Activated gamma-delta T cell treated with Interleukin-2 at 50 U/mL for 16 hours (primary cell): ENCODE measurements at places on chromosomes 7 and 10.
A peak's percentile ranks its signal among the peaks of the same experiment; 100 is the strongest.

DNA sequence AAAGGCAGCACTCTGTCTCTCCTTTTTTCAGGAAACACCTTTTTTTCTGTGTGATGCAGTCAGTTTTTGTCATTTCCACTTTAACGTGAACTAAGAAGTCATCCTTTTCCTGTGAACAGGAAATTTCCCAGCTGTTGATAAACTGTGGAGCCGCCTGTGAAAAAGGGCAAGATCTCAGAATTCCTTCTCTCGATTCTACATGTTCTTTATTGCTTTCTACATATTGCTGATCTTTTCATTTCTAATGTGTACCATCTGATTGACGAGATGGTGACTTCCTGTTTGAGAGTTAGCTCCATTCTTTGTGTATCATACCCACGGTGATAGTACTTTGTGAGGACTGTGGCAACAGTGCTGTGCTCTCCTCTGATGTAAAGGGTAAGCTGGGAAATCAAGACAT lies 50.4 kb downstream of the ADD3 start:
- DNase-seq = no peak

- no peak for DNase-seq
Observed at GRCh38 chr10:48253970-48254657, 20.4 kb downstream of the FRMPD2 start.

DNA sequence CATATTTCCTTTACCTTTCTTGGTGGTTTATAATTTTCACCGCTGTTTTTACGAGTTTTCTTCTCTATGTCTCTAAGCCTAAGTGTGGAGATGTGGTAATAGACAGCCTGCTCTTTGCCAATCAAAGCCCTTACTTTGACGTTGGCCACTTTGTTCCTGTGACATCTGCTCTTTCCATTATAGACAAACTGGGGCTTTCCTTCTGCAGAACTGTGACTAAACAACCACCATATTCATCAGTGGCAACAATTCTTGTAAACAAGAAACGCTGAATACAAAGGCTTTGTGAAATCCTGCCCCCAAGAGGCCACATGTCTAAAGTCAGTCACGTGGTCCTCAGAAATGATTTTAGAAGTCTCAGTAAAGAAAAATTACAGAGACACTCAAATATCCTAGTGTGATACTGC lies 59.6 kb upstream of the CAPZA2 start:
- DNase-seq = no peak

GRCh38 chr10:132559538-132559937 lies 22.0 kb downstream of the INPP5A start:
- DNase-seq = no peak

DNA sequence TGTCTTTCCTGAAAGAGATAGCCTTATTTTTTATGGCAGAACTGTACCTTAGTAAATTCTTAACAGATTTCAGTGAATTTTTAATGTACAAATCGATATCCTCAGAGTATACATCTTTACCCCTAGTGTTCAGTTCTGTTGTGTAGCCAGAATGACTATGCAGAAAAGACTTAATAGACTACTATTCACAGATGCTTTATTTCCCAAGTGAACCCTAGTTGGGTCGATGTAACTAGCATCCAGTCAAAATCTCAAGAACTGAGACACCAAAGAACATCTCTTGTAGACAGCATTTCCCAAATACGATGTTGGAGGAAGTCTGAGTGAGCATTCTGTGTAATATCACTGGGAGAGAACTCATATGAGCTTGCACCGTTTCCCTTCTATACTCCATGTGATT lies 1.5 kb downstream of the AKR1C3 start:
- no peak for DNase-seq

DNA sequence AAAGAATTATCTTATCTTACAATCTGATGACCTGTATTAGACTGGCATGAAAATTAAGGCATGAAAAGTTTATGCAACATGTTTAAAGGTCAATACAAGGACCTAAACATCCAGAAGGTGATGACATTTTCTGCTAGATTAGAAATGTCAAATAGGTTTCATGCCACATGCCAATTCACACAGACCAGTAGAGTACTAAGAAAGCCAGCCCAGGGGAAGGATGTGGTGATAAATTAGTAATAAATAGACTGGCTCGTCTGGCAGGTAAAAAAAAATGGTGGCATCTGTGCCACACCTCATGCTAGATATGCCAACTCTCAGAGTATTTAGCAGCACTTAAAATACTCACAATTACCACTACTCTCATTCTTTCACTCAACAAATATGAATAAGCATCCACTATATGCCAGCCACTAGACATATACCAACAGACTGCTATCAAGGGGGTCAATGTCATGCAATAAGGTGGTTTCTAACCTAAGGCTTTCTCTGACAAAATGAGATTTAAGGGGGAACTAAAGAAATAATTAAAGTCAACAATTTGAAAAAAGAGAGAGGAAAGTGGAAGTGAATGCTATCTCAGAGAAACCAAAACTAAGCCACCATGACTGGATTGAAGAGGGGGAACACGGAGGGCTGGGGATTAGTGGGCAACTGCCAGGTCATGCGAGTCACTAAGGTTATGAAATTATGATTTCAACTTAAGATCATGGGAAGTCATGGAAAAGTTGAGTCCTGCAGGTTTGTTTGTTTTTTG lies 83.5 kb downstream of the SGMS1 start:
- no peak for DNase-seq

DNA sequence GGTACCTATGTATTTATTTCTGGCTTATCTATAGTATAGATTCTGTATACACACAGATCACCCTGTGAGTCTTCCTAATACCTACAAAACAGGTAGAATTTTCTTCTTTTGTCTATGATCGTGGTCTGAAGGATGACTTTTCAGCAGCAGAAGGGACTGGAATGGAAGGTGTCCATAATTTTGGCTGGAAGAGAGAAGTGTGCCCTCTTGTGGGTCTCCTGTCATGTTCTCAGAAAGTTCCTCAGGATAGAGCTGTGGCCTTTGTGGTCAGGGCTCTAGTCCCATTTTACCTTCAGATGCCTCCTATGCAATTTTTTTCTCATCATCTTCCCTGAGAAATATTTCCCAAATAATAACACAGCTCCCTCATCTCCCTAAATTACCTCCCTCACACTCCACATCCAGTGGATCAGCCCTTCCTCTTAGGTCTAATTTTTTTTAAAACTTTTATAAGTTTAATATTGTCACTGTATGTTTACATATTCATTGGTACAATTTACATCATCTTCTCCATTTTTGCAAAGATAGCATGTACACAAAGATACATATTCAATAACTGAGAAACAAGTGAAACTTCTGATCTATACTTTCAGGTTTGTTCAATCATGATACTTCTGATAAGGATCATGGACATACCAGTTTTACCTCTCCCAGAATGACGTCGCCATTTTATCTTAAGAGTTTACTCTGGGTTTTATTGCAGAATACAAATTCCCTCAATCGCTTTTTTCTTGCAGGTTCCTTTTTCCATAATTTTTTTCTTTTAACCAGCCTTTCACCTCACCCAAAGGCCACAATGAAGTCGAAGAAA lies 112.7 kb downstream of the REEP3 start:
- no peak for DNase-seq

- DNase-seq = no peak
Observed at GRCh38 chr7:130822642-130823041, 88.6 kb upstream of the KLF14 start.

DNA sequence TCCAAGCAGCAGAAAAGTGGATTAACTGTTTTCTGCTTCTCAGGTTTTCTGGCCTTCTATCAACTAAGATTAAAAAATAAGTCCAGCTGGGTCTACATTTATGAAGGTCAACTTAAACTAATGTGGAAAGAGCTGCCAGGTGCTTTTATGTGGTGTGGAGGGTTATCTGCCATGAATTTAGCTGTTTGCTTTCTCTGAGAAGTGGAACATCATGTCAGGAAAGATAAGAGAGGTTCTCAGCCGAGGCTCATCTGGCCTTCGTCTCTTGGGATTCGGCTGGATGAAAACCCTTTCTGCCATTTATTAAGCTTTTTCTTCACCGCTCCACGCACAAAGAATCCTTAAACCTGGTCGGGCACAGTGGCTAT lies 5.5 kb downstream of the PTPRN2 start:
- no peak for DNase-seq

- no peak for DNase-seq
Observed at GRCh38 chr10:30774261-30774660, 144.7 kb upstream of the LYZL2 start.

DNA sequence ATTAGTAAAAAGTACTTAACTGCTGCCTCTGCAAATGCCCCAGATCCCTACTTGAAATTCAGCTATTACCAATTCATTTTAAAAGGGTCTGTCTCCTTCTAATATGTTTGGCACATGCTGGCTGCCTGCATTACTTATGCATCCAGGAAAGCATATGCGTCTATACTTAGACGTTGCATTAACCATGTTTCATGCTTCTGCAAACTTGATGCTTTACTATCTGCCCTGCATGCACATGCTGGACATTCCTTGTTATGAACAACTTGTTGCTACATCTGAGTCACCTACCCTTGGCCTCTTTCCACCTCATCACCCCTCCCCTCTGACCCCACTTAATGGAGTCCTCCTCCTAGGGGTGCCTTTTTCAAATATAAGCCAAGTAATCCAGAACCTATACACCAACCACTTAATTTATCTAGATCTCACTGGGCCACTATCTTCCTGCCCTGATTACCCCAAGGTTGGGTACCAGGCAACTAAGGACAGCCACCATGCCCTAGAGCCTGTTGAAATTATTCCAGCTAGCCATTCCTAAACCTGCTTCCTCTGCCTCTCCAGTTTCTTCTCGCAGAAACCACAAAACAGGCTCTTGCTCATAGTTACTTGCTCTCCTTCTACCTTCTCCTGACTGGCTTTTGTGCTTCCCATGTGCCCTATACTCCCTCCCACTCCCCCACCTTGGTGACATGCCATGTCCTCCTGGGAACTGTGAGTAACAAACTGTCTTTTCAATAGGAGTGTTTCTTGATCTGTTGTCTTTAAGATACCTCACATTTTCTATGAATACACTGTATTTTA lies 1187.9 kb downstream of the REEP3 start:
- no peak for DNase-seq

- no peak for DNase-seq
Observed at GRCh38 chr10:90269699-90270098, 568.3 kb downstream of the KIF20B start.

DNA sequence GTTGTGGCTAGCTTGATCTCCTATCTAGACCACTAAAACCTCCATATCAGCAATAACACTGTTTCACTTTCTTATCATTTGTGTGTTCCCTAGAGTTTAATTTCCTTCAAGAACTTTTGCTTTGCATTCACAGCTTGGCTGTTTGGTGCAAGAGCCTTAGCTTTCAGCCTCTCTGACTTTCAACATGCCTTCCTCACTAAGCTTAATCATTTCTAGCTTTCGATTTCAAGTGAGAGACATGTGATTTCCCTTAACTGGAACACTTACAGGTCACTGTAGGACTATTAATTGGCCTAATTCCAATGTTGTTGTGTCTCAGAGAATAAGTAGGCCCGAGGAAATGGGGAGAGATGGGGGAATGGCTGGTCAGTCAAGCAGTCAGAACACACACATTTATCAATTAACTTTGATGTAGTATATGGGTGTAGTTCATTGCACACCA lies 10.6 kb upstream of the BPGM start:
- DNase-seq = no peak

DNA sequence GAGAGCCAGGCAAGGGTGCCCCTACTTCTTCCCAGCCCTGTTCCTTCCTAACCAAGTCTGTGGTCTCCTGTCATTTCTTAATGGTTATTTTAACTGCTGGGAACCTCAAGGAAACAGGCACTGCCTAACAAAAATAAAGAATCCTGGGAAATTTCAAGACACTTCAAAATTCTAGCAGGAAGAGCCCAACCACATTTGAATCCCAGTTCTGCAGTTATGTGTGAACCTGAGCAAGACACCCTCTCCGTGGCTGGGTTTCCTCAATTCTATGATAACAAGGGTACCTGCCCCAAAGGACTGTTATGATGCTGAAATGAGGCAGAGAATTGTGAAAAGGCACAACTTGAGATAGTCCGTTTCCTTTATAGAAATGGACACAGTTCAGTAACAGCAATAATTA lies 36.2 kb upstream of the DUSP5 start:
- no peak for DNase-seq

GRCh38 chr10:44462338-44462914 lies 77.5 kb upstream of the CXCL12 start:
- no peak for DNase-seq

GRCh38 chr10:89695307-89695706 lies 6.1 kb upstream of the KIF20B start:
- DNase-seq = no peak

DNA sequence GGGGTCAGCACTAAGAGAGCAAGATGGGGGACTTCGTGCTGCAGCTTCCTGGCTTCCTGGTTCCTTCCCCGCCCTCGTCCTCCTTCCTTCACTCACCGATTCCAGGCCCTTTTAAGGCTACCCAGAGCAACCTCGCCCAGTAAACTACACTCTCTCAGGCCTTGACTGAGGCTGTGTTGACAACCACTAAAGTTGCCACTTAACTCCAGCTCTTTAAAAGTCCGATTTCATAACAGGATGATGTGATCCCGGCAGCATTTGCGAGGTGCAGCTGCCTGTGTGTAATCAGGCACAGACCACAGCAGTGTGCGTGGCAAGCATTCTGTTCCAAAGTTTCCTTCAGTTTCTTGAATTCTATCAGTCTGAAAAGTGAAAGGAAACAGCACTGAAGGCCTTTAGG lies 110.6 kb downstream of the RAB11FIP2 start:
- DNase-seq = no peak

DNA sequence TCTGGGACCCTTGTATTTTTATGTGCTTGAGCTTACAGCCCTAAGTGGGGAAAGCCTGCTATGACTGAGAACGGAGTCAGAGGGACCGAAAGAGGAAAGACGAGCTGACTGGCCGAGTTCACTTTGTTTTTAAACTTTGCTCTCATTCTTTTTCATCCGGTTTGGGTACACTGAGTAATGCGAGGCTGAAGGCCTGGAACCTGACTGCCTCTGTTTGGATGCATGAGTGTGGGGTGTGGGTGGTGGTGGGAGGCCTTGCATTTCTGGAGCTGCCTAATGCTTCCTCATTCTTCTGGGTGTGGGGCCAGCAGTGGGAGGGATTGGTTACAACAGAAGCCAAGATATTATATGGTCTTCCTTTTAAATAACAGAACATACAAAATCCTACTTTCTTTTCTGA lies 155.5 kb downstream of the BUB3 start:
- no peak for DNase-seq

DNA sequence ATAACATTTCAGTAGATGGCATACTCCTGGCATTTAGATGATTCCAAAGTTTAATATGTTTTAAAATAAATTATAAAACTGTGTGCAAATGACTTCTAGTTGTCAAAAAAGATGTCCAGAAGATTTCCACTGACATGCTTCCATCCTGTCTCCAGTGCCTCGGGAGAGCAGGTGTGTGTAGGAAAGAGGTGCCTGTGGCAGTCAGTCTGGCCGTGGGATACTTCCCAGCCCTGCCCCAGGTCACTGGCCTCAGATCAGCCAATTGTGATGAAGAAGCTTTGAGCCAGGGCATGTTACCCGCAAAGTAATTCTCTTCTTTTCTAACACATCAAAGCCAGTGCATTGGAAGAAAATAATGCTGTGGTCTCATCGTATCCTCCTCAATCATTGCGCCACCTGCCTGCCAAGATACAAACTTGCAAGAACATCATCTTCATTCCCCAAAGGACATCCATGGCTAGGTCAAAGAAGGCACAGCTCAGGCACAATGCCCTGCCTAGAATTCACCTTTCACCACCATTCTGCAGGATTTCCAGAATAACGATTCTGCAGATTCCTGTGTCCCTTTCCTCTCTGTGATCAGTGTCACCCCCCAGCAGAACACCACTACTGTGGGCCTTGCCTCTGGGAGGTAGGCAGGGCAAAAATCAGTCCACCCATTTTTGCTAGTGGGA lies 6.3 kb upstream of the KCNMA1 start:
- peak; percentile 24 for DNase-seq
